ENCODE measurements at places on chromosomes 2 and 18. TPM values are rescaled to one million over a fixed set of nuclear protein-coding genes. Genes with fewer than 3 reads are reported as not detected.

DNA sequence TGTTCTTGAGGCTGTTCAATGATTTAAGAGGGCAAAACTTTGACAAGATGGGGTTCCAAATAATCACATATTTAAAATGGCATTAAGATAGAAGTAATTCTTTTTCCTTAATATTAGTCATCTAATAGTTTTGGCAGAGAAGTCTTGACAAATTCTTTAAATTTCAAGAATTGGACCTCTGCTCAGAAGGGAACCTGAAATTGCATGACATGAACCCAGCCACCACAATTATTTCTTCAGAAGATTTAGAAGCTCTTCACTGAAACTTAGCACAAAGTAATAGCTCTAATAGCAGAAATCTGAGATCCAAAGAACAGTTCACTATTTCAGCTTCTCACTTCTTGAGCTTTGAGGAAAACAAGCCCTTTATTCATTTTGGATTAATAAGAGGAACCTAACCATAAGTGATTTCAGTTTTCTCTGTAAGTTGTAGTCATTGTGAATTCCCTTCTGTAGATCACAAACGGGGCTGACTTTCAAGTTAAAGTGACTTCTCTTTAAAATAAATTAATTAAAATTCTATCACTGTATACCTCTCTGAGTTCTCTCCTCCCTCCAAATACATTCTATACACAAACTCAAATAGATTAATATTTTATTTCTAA, 100.6 kb upstream of the ITGA4 start:
- no peak for DNase-seq

- DNase-seq: no peak
Observed at GRCh38 chr2:196681510-196681909, 42.0 kb downstream of the CCDC150 start.

- DNase-seq: no peak
Observed at GRCh38 chr2:50051374-50051773, 897.1 kb upstream of the FSHR start.

GRCh38 chr2:204268971-204269370, 276.3 kb upstream of the PARD3B start:
- DNase-seq: no peak

- no peak for DNase-seq
Observed at GRCh38 chr2:48768669-48769068, 13.1 kb upstream of the LHCGR start.

DNA sequence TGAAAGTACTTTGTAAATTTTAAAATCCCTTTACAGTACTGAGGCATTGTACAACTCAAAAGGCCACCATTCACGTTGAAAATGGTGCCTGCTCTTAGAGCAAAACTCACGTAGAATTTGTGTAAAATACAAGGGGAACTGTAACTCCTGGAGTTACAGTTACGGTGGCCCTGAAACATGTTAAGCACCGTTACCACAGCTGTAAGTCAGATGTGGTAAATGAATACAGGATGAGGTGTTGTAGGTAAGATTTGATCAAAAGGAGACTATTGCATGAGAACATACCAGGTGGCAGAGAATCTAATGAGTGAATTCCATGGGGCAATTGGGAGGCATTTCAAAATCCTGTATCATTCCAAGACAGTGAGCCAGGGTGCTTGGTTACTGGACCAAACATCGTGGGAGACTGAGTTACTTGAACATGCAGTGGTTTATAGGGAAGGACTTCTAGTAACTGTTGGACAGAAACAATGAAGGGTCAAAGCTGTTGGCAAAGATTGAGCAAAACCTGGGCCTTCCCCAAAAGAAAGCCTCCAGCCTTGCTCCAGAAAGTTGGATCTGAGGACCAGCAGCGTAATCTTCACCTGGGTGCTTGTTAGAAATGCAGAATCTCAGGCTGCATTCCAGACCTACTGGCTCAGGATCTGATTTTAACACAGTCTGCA, 535.8 kb upstream of the POU3F3 start:
- DNase-seq: no peak

- DNase-seq: no peak
Observed at GRCh38 chr2:112187805-112188596, 49.8 kb downstream of the FBLN7 start.

- no peak for DNase-seq
Observed at GRCh38 chr2:1614564-1614963, 129.8 kb downstream of the PXDN start.

- DNase-seq: peak; percentile 43
Observed at GRCh38 chr2:9240745-9241144, 34.1 kb downstream of the ASAP2 start.

- peak; percentile 50 for DNase-seq
Observed at GRCh38 chr2:172962824-172963223, 112.8 kb upstream of the MAP3K20 start.

- DNase-seq: no peak
Observed at GRCh38 chr2:65681503-65681902, 249.1 kb upstream of the SPRED2 start.

GRCh38 chr2:46284796-46285195, 12.4 kb upstream of the EPAS1 start:
- DNase-seq: no peak

- DNase-seq: peak; percentile 46
Observed at GRCh38 chr18:45910405-45911023, 56.6 kb downstream of the EPG5 start.

- DNase-seq: no peak
Observed at GRCh38 chr2:78351208-78351607, 674.3 kb upstream of the REG3G start.

- DNase-seq: no peak
Observed at GRCh38 chr2:106825161-106825560, 60.8 kb downstream of the ST6GAL2 start.

GRCh38 chr18:51666763-51667191, 469.3 kb upstream of the MEX3C start:
- DNase-seq: peak; percentile 1

DNA sequence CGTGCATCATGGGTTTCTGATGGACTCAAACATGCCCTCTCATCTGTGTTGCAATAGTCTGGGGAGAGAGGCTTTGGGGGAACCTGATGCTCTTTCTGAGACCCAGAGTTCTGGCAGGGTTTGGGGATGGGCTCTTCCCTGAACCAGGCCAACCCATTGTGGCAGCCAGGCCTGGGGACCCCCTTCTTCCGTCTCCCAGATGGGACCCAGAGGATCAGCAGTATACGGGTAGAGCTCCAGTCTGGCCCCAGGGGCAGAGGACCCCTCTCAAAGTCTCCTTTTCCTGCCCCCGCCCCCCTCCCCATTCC, 333.7 kb downstream of the DYSF start:
- no peak for DNase-seq

- no peak for DNase-seq
Observed at GRCh38 chr18:32607816-32608215, 137.1 kb upstream of the GAREM1 start.

DNA sequence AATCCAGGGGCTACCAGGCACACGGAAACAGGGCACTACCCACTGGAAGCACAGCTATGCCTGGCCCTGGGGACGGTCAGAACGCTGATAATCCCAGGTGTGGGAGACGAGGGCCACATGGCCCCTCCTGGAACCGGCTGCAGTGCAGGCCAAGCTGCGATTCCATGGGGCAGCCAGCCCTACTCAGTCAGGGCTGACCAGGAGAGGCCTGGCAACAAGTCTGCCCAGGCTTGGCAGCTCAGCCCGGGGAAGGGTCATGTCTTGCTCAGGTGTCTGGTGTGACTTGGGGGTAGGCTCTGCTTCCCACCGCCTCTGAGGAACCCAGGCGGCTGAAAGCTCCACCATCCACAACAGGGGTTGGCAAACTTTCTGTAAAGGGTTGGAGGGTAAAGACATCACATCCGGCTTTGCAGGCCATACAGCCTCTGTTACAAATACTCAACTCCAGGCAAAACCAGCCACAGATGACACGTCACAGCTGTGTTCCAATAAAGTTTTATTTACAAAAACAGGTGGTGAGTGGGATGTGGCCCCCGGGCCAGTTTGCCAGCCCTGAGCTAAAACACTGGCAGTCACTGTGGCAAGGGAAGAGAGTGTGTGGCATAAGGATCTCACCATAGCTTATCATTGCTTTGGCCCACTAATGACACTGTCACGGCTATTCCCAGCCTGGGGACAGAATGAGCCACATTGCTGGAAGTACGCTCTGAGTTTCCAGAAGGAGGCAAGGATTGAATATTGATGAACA, 85.2 kb downstream of the NDUFA10 start:
- DNase-seq: no peak

GRCh38 chr2:144166743-144167142, 353.2 kb downstream of the ZEB2 start:
- no peak for DNase-seq

- no peak for DNase-seq
Observed at GRCh38 chr2:207333599-207334300, 168.0 kb upstream of the KLF7 start.

DNA sequence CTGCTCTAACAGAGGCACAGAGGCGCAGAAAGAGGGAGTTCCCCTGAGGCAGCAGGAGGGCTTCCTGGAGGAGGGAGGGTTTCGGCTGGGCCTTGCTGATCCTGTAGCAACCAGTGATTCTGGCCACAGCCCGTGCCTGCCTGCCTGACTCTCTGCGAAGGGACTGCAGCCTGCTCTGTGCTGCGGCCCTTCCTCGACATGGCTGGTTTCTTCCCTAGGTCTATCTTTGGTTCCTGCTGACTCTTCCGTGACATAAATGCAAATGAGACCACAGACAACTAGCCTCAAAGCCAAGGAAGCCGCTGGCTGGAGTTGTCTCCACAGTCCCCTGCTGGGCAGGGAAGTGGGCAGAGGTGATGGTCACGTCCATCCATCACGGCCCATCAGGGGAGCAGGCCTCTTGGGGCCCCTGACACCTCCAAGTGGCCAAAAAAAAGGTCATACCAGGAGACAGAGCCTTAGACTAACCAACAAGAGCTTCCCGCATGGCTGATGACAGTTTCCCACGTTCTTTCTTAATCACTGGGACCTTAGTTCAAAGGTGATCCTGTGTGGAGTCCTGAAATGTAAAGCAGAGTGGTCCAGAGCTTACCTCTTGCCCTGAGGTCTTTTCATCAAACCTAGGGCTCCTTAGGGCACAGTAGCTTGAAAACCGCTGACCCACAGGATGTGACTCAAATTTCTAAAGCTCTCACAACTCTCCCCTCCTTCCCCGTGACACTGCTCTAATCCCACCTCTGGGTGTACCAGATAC, 55.3 kb downstream of the HS1BP3 start:
- DNase-seq: peak; percentile 90

- DNase-seq: peak; percentile 76
Observed at GRCh38 chr18:36284671-36285295, 12.7 kb upstream of the FHOD3 start.

DNA sequence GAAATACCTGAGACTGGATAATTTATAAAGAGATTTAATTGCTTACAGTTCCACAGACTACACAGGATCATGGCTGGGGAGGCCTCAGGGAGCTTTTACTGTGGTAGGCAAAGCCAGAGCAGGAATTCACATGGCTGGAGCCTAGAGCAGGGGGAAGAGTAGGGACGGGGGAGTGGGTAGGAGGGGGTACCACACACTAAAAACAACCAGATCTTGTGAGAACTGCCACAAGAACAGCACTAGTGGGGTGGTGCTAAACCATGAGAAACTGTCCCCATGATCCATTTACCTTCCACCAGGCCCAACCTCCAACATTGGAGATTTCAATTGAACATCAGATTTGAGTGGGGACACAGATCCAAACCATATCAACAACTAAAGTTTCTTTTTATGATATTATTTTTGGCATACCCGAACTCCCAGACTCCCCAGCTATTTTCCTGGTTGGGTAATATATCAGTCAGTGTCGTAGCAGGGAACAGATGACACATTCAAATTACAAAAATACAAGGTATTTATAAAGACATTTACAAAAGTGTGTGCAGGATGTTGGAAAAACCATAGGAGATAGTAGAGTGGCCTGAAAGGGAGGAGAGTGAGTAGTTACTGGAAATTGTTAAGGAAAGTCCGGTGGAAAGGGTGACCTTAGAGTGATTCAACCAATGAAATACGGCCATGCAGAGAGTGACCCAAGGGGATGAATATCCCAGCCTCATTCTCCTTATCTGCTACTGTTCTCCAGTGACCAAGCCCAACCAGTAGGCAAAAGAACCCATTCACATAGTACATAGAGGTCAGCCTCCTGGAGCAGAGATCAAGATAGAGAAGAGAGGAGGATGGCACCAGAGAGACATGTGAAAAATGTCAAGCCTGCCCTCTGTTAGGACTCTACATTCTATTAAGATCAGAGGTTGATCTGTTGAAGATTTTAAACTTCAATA, 8.8 kb downstream of the RPL37A start:
- no peak for DNase-seq

GRCh38 chr18:21167641-21168377, 56.2 kb upstream of the ROCK1 start:
- no peak for DNase-seq

DNA sequence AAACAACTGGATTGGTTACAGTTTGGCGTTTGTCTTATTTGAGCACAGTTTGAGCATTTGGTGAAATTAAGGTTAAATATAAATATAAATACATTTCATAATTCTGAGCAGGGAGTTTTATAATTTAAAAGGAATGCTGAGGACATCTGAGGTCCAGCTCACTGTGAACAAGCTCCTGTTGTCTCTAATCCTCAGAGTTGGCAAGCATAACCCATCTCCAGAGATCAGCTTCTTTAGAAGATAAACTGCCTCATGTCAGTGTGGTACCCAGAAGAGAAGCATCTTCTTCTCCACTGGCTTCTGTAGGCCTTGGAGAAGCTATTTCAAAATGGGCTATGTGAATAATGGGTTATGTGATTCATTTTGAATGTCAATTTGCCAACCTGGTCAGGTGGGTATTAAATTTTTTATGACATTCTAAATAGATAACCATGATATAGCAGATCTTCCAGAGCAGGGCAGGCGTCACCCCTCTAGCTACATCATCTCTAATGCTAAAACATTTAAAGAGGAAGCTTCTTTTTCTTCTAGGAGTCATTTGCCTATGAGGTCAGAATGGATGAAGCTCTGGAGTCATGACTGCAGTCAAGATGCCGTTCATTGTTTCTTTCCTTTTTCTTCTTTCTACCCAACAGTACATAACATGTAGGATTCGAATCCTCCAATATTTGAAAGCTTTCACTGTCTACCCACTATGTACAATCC, 324.0 kb downstream of the RNF144A start:
- no peak for DNase-seq

DNA sequence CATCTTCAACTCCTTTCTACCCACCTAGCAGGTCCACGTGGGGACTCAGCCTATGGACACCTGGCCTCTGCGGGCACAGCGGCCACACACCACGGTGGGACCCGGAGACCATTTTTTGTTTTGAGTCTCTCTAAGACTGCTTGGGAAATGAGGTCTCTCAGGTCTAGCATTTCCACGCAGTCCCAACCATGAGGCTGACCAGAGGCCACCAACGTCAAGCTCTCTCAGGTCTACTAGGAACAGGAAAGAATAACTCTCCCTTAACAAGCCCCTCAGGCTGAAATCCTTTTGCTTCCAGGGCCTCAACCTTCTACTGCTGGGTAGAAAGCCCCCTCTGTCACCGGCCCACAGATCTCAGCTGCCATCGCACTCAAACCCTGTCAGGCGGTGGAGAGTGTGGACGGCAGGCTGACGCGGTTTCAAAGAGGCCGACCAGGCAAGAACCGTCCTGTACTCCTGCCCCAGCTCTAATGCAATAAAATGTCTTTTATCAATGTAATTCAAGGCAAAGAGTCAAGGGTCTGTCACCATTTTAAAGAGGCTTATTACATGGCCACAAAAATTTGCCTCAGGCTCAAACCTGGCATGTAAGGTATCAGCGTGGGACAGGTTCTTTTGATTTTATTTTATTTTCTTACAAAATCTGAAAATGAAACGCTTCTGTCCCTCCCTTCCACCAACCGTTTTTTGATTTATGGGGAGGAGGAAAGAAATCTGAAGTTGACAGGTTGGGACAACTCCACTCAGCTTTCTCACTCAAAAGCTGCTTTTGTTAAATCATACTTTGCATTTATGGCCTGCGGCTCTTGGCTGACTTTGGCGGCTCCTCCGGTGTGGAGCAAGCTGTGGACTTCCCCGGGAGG, 74.0 kb downstream of the BCL11A start:
- no peak for DNase-seq

OTX1 gene
- not detected for total RNA-seq

KCNS3 gene
- 7.4 TPM for total RNA-seq

CD207 gene
- total RNA-seq: not detected

Data from fibroblast of villous mesenchyme (primary cell).